ENCODE measurements at places on chromosomes 11 and 22.

GRCh38 chr11:70894566-70895365, 357.6 kb downstream of the SHANK2 start:
- H3K27me3 ChIP-seq, result no peaks in the 10 kb centered on the region
- H3K4me1 ChIP-seq, result no peaks in the 10 kb centered on the region
- H3K4me3 ChIP-seq, result no peak overlapping the region
- DNase-seq, result no peak

- DNase-seq, result peak; percentile 91
- H3K36me3 ChIP-seq, result peaks cover 65% of the 10 kb centered on the region
- H3K4me3 ChIP-seq, result peak within 1 kb of the TSS; percentile 99
- H3K27me3 ChIP-seq, result no peaks in the 10 kb centered on the region
Measured at GRCh38 chr22:28800308-28801041, at the start of gene XBP1. Gene XBP1 (minus strand): TSS chr22:28800569.

GRCh38 chr22:33688903-33689302, 231.4 kb downstream of the LARGE1 start:
- H3K27ac ChIP-seq, result no peak overlapping the region
- H3K4me1 ChIP-seq, result no peaks in the 10 kb centered on the region
- no peak for DNase-seq
- H3K27me3 ChIP-seq, result no peaks in the 10 kb centered on the region

- no peak overlapping the region for H3K27ac ChIP-seq
- peaks cover 8% of the 10 kb centered on the region for H3K4me1 ChIP-seq
- H3K27me3 ChIP-seq, result no peaks in the 10 kb centered on the region
- no peaks in the 10 kb centered on the region for H3K36me3 ChIP-seq
- no peak for DNase-seq
Measured at GRCh38 chr11:31617246-31617645, 107.7 kb downstream of the ELP4 start.
